NCI-H510A (cell line): ENCODE measurements at places on chromosomes 5 and 9.

DNA sequence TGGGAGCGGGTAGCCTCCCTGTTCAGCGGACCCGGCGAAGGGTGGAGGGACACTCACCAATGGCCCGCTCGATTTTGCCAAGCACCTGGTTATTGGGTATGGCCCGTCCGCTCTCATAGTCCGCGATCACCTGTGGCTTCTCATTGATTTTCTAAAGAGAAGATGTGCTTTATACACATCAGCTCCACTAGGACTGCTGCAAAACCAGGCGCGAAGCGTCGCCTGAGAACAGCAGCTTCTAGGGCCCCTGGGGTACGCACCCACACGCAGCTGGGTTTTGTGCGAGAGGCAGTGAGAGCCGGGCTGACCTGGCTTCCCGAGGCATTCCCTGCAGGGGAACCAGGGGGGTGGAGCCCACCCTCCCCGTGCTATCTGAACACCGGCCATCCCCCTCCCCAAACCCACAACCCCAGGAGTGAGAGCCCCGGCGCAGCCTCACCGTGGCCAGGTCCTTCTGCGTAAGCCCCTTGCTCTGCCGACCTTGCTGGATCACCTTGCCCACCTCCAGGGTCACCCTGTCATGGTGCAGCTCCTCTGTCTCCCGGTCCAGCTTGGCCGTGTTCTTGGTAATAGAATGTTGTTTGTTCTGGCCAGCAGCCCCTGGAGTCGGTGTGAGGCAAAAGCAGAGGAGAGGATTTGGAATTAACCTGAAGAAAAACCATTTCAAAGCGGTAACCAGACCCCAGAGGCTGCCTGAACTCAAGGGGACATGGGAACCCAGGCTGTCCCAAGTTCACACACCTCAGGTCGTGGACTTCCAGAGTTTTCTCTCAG is 3.1 kb downstream of the EDF1 start:
- no peak for DNase-seq

DNA sequence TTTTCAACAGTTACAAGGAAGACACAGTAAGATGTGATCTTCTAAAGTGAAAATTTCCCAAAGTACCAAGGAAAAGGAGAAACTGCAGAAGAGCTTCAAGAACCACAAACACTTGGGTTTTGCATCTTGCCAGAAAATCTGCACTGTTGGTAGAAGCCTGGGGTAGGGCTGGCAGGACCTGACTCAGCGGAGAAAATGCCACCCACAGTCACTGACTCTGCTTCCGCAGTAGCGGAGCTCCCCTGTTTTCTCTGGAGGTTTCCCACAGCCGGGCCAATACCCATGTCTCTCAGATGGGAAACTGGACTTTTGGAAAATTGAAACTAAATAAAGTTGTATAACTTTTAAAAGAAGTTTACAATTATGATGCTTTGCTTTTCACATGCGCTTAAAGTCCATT is 104.2 kb downstream of the MEF2C start:
- DNase-seq: no peak

GRCh38 chr9:104711604-104712003 is 17.3 kb downstream of the OR13D1 start:
- no peak for DNase-seq

DNA sequence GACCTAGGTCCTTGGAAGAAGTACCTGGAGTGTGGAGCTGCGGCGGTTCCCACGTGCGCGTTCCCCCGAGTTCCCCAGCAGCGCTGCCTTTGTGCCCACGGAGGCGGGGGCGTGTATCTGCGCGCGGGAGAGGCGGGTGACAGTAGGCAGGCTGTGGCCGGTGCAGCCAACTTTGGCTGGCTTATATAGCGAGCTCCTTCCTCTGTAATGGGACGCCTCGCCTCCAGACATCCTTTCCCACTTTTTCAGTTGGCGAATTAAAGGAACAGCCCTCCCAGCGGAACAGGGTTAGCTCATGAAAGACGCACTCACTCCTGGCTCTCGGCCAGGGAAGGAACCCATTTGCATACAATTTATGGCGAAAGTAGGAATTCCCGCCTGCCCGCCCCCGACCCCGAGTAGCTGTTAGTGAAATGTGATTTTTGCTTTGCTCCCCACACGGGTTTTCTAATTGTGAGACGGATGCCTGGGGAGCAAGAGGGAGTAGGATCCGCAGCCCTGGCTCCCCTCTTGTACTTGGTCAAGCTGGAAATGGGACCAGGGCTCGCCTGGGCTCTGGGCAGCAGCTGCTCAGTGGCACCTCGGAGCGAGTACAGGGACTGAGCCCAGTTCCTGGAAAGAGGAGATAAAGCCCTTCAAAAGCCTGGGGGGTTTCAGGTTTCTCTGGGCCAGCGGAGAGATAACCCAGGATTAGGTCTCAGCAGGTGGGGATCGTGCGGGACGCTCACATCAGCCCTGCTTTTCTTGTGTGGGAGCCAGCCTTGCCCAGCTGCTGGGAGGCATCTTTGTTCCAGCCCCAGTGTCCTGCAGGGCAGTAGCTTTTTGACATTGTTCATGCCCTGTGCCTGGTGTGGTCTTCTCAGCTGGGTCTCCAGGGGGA is at the start of gene TNC:
Gene TNC, minus strand, starts transcription at position 159 of the 880 bp plus-strand sequence. CDS start 27,139 bp downstream, outside the sequence.
- DNase-seq: no peak

DNA sequence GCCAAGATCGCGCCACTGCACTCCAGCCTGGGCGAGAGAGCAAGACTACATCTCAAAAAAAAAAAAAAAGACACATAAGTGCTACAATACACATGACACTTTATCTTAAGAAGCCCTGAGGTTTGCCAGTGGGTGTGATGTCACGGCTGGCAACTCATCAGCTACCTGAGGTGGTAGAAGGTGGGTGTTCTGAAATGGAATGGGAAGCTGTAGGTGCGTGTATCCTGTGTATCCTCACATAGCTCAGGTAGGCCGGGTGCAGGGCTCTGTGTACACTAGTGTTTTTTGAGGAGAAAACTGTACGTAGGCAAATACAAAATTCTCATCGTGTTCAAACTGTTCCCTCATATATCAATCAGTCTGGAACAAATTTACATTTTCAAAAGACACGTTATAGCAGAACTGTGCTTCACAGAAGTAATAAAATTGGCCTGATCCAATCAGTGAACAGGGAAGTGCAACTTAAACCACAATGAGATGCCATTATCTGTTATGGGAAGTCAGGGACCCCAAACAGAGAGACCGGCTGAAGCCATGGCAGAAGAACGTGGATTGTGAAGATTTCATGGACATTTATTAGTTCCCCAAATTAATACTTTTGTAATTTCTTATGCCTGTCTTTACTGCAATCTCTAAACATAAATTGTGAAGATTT is 10.4 kb downstream of the BICD2 start:
- no peak for DNase-seq

- DNase-seq: no peak
Measured at GRCh38 chr9:27784847-27785713, 211.8 kb upstream of the C9orf72 start.

DNA sequence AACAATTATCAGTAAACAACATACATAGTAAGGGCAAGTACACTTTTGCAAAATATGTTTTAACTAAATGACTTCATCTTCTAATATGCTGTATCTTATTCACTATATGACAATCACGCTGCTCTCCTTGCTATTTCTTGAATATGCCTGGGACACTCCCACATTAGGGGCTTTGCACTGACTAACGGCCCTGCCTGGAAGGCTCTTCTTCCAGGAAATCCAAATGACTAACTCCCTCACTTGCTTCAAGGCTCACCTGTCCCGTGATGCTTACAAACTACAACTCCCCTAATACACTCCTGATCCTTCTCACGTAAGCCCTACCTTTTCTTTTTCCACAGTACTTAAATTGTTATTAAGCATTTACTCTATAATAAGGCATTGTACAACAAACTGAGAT is 10.6 kb downstream of the ERP44 start:
- DNase-seq: no peak

- DNase-seq: no peak
Measured at GRCh38 chr9:92745881-92746280, 18.8 kb downstream of the BICD2 start.

DNA sequence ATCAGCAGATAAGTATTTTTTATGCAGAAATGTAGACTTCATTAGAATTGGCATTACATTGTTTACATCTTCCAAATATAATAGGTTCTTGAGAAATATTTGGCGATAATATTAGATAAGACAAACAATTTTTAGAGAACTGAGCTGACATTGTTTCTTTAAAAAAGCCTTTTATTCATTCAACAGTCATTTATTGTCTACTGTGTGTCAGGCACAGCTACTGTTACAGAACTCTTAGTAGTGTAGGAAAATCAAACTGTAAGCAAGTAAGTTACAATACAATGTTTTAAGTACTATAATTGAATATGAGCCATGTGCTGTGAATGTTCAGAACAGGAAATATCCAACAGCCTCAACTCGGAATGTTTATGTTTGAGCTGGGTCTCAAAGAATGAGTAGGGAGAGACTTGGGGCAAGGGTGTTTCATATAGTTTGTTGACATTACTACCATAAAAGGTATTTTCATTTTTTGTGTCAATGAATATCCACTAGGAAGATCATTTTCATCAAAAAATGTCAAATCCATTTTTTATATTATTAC is 114.0 kb downstream of the CDC42SE2 start:
- DNase-seq: no peak

GRCh38 chr5:140014751-140015150 is 28.3 kb downstream of the NRG2 start:
- no peak for DNase-seq

- no peak for DNase-seq
Measured at GRCh38 chr5:96173366-96173765, 211.7 kb upstream of the ELL2 start.

- no peak for DNase-seq
Measured at GRCh38 chr9:126036881-126037291, 289.7 kb downstream of the PBX3 start.

GRCh38 chr9:4555236-4555635 is 65.0 kb downstream of the SLC1A1 start:
- DNase-seq: no peak

DNA sequence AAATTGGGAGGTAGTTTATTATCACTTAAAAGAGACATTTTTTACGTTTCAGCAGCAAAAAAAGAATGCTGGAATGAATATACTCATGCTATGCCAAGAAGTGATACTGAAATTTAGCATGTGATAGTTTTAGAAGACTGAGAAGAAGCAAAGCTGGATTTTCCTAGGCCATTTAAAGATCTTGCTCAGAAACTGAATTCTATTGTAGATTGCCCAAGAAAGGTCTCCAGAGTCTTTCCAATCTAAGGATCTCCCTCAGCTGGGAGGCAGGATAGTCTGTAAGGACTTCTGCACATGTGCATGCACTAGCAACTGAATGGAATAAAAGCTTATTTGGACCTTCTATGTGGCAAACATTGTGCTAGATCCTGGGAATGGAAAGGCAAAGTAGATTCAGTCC is 334.5 kb downstream of the DTWD2 start:
- DNase-seq: no peak

GRCh38 chr5:18397891-18398290 is 763.6 kb downstream of the TAF11L14 start:
- DNase-seq: no peak

GRCh38 chr5:158607088-158607487 is 492.6 kb downstream of the EBF1 start:
- DNase-seq: no peak

- no peak for DNase-seq
Measured at GRCh38 chr9:106891286-106891685, 28.3 kb downstream of the ZNF462 start.

GRCh38 chr9:70065572-70065971 is 21.9 kb downstream of the MAMDC2 start:
- no peak for DNase-seq

DNA sequence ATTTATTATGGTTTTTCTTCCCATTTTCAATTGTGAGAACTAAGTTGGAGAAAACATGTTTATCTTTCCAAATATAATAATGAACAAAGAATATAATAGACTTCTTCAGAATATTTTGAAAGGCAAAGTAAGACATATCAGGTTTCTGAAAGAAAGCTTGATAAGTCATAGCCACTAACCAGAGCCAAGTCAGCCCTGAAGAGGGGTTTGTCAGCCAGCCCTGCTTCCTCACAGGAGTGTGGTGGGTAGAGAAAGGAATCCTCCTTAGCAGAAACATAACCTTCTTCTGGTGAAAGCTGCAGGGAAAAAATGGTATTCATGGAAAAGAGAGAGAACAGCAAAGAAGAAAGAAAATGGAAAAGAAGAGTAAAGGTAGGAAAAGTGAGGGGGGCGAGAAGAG is 93.4 kb downstream of the MPDZ start:
- DNase-seq: no peak

DNA sequence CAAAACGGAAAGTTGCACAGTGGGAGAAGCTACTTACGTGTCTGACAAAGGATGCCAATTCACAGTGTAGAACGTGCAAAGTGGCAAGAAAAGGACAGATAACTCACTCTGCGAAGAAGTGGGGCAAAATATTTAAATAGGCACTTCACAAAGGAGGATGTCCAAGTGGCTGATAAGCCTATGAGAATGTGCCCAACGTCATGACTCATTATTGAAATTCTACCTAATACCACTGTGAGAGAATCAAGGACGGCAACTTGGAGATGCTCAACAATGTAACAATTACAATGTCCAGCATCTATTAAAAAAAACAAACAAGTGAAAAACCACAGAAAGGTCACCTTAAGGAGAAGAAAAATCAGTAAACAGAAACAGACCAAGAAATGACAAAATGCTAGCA is 59.0 kb downstream of the NACC2 start:
- no peak for DNase-seq

- DNase-seq: no peak
Measured at GRCh38 chr5:16571016-16571415, 45.8 kb downstream of the RETREG1 start.

- no peak for DNase-seq
Measured at GRCh38 chr9:122039234-122039633, 53.9 kb downstream of the TTLL11 start.

GRCh38 chr5:33612386-33612785 is 171.6 kb downstream of the TARS1 start:
- DNase-seq: no peak

DNA sequence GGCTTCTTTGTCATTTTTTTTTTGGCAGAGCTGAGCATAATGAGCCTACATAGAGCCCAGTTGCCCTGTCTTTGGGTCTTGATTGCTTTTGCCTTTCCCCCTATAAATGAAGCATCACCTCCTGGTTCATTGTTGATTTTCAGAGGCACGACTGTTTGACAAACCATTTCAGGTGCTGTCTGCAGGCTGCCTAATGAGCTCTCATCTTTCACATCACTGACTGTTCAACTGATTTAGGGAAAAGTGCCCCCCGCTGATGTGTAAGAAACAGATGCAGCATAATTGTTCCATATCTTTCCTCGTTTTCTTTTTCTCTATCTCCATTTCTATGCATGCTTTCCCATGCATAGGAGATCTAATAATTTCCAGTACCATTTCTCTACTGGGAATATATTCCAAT is 338.6 kb downstream of the TMEM38B start:
- no peak for DNase-seq
